Aorta (tissue), 5 donors: ENCODE measurements at places on chromosomes 6 and 20. TPM values are rescaled to one million over a fixed set of nuclear protein-coding genes. Genes with fewer than 3 reads are reported as not detected.
A peak's percentile ranks its signal among the peaks of the same experiment; 100 is the strongest.

DNA sequence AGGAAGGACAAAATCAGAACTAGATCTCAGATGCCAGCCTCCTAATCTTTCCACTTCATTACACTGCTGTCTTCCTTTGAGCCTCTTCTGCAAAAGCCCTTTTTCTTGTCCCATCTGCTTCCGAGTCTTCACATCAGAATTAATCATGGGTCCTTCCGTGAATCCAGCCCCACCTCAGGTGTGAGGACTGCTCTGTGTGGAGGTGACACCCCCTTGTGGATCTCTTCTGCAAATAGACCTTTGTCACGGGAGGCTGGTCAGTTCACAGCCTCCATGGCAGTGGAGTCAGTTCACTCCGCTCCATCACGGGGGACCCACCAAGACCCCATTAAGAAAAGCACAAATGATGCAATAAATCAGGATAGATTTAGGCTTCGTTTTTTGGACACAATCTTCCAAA is 171.1 kb downstream of the ADAT2 start:
- no peaks in the 10 kb centered on the region for H3K4me1 ChIP-seq
- no peak overlapping the region for H3K4me3 ChIP-seq
- DNase-seq = no peak
- H3K27me3 ChIP-seq = no peaks in the 10 kb centered on the region
- no peaks in the 10 kb centered on the region for H3K36me3 ChIP-seq

MCUR1 gene
- 17.3 TPM for total RNA-seq

DNA sequence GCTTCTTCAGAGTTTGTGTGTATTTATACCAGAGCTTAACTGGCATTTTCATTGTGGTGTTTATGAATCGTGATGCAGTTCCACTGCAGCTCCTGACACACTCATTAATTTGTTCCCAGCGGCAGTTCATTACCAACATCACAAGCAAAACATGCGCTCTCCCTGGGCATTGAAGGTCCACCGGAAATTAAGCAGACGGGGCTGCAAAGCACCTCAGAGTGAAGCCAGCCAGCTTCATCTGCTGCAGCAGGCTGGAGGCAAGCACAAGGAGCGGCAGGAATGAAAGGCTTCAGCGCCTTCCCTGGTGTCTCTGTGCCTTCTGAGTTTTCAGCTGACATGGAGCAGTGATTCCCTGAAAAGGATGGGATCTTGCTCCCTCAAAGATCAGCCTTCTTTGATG is 246.0 kb upstream of the SPTLC3 start:
- H3K27ac ChIP-seq = peak overlapping the region; percentile 79
- H3K4me1 ChIP-seq = no peaks in the 10 kb centered on the region
- peak overlapping the region; percentile 41 for H3K4me3 ChIP-seq
- H3K27me3 ChIP-seq = no peaks in the 10 kb centered on the region

DNA sequence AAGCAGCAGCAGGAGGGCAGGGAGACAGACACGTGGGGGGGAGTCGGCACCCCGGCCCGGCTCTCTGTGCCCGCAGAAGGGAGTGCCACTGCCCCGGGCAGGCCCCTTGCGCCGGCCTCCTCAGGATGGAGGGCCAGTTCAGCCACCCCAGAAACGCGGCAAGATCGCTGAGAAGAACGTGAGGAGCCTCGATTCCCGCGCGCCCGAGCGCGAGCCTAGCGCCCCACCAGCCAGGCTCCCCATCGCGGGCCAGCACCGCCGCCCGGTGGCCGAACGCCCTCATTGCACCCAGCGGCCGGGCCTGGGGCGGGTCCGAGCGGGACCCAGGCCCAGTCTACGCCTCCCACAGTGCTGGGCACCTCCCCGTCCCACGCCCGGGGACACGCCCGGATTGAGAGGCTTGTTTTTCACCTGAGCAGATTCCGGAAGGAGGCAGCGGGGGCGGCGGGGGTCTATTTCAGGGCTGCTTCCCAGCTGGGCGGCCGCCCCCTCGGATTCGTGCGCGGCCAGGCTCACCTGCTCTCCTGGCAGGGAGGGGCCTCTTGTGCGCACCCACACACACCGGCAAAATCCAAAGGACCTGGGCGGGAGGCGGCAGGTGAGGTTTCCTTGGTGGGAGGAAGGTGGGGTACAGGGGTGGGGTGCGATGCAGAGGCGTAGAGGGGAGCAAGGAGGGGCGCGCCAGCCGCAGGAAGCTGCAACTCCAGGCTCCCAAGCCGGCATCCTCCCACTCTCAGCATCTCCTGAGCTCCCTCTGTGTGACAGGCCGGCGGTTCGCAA is 9.0 kb upstream of the GRM4 start:
- H3K27ac ChIP-seq = no peak overlapping the region
- no peaks in the 10 kb centered on the region for H3K27me3 ChIP-seq
- H3K36me3 ChIP-seq = no peaks in the 10 kb centered on the region
- H3K4me1 ChIP-seq = no peaks in the 10 kb centered on the region
- DNase-seq = peak; percentile 87

CNKSR3 gene
- 41.2 TPM for total RNA-seq

SLC17A2 gene
- total RNA-seq = not detected

GRCh38 chr6:15020119-15020770 is 225.6 kb upstream of the JARID2 start:
- DNase-seq = no peak
- H3K27ac ChIP-seq = no peak overlapping the region
- peaks cover 2% of the 10 kb centered on the region for H3K27me3 ChIP-seq
- no peaks in the 10 kb centered on the region for H3K4me1 ChIP-seq
- no peak overlapping the region for H3K4me3 ChIP-seq

- H3K4me1 ChIP-seq = no peaks in the 10 kb centered on the region
- no peak overlapping the region for H3K27ac ChIP-seq
- no peaks in the 10 kb centered on the region for H3K27me3 ChIP-seq
- DNase-seq = no peak
These were observed 100.5 kb downstream of the LMBRD1 start for GRCh38 chr6:69696273-69696672.

DNA sequence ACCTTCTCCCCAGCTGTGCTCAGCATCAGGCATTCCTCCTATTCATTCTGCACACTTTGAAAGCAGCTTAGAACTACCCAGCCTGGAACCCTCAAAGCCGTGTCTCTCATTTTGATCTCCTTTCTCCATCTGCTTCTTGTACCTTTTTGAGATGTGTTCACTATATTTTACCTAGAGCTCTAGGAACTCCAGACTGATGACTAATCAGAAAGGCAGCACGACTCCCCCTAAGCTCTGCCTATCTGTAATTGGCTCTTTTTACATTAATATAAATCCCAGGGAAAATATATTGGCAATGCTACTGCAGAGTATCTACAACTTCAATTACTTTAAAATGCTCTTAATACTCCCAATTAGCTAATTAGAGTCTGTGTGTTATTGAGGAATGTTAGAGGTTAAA is 671.5 kb downstream of the CBLN4 start:
- no peak overlapping the region for H3K4me3 ChIP-seq
- no peaks in the 10 kb centered on the region for H3K4me1 ChIP-seq

LY6G6C gene
- total RNA-seq = not detected

DNA sequence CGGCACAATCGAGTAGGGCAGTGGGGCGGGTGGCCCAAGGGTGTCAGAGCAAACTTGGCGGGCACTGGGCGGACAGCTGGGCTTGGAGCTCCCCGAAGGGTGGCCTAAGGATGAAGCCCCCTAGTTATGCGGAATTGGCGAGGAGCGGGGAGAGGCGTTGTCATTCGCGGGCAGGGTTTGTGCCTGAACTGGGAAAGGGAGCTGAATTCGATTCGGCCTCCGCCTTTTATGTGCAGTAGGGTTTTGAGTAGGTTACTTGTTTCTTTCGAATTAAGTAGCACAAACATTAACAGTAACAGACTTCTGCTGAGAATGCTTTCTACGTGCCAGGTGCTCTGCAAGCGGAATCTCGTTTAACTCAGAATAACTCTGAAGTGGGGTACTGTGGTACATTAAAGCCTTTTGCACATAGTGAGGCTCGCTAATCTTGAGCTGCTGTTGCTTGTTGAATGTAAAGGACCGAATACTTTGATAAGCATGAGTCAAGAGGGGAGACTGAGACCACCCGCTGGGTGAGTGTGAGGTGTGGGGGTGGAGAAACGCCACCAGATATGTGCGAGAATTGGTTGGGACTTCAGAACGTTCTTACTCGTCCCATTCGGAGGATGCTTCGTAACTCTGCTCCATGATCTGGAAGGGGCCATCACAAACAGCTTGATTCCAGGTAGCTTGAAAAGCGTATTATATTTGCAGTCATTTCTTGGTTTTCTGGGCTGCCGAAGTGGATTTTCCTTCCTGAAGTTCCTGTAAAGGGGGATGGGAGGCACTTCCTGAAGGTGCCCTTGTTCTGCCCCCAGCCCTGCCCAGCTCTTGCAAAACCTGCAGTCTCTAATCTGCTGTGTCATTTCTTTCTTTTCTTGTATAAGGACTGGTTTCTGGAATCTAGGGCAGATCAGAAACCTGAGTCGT is 833 bp downstream of the RAB5IF start:
- no peaks in the 10 kb centered on the region for H3K27me3 ChIP-seq
- DNase-seq = no peak
- H3K4me3 ChIP-seq = peak overlapping the region; percentile 57
- no peak overlapping the region for H3K27ac ChIP-seq
- no peaks in the 10 kb centered on the region for H3K36me3 ChIP-seq
- H3K4me1 ChIP-seq = no peaks in the 10 kb centered on the region
